ENCODE measurements at places on chromosomes 3 and 15.

- DNase-seq = no peak
Observed at GRCh38 chr3:42264399-42265058, 1.5 kb downstream of the CCK start.

DNA sequence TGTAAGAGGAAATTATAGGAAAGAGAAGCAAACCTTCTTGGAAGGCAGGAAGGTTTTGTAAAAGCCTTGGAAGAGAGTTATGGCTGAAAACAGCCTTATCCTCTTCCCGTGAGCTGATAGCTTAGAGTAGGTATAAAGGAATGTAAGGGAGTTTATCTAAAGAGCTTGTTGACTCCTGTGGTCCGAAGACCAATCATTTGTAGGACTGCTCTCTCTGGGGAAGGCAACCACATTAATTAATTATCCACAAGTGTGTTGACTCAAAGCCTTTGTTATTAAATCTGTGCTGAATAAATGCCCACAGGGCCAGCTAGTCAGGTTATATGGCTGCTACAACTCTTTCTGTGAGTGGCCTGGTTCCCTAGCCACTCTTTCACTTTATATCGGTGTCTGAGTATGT lies 452.1 kb upstream of the RASGRP1 start:
- DNase-seq = no peak

- no peak for DNase-seq
Observed at GRCh38 chr3:58323529-58324390, 8.9 kb upstream of the PXK start.

DNA sequence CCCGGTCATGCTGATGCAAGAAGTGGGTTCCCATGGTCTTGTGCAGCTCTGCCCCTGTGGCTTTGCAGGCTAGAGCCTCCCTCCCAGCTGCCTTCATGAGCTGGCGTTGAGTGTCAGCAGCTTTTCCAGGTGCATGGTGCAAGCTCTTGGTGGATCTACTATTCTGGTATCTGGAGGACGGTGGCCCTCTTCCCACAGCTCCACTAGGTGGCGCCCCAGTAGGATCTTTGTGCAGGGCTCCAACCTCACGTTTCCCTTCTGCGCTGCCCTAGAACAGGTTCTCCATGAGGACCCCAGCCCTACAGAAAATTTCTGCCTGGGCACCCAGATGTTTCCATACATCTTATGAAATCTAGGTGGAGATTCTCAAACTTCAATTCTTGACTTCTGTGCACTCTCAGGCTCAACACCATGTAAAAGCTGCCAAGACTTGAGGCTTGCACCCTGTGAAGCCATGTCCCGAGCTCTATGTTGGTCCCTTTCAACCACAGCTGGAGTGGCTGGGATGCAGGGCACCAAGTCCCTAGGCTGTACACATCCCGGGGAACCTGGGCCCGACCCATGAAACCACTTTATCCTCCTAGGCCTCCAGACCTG lies 238.4 kb upstream of the MDFIC2 start:
- peak; percentile 8 for DNase-seq

DNA sequence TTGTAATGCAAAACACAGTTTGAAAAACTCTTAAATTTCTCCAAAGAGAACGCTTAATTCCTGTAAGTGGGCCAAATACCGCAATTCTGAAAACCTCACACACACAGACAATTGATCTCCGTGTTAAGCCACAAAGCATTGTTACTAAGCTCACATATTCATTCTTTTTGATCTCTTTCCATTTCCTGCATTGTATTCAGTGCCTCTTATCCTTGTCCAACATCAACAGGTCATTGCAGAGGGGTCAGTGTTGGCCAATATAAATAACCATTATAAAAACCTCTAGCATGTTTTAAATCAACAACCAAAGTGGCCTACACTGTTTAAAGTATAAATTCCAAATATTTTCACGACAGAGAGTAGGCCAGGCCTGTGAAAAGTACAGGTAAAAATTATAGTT lies 171.1 kb downstream of the PDZRN3 start:
- DNase-seq = no peak

DNA sequence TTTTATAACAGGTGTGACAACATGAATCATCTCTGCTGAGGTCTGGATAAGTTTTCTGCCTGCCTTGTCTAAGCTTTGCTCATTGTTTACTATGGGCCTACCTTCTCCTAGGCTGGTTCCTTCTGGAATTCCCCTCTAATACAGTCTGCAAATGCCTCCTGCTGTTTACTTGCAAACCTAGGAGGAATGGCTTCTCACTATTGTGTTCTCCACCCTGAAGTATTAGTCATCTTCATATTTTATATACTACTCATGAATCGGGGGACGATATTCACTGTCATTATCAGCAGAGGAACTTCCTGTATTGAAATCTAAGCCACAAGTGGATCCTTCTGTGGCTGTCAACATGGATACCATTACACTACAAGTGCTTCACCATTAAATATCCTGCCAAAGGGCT lies 154.8 kb downstream of the PLCL2 start:
- no peak for DNase-seq

GRCh38 chr15:57680021-57680420 lies 26.5 kb upstream of the POLR2M start:
- no peak for DNase-seq

GRCh38 chr3:101643861-101644613 lies 32.9 kb downstream of the ZBTB11 start:
- no peak for DNase-seq

DNA sequence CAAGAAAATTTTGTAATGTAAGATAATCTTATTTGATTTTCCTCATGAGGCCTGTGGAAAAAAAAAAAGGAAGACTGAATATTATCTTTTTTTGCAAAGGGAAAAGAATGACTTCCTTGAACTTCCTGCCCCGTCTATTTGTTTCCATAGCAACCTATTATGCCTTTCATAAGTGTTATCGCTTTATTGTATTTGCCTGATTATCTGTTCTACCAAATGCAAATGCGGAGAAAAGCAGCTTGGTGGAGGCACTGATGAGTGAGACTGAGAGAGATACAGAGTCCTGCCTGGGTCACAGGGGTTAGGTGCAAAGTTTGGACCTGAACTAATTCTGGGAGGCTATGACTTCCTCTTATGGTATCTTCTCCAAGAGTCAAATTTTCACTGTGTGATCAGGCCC lies 334.0 kb upstream of the KCNMB2 start:
- DNase-seq = no peak

DNA sequence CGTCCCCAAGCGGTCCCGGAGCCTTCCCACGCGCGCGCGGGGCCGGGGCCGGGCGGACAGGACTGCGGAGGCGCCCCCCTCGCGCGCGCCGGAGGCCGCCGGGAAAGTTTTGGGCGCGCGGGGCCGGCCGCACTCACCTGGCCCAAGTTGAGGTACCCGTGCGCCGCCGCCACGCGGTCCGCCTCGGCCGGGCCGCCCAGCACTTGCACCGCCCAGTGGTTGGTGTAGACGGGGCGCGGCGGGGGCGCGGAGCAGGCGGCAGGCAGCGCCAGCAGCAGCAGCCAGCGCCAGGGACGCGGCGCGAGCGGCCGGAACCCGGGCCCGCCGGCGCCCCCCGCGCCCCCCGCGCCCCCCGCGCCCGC lies 289 bp downstream of the PCSK6 start:
- no peak for DNase-seq

GRCh38 chr3:27323087-27323570 lies 46.1 kb downstream of the NEK10 start:
- DNase-seq = no peak

GRCh38 chr3:62559831-62560445 lies 186.6 kb upstream of the FEZF2 start:
- DNase-seq = no peak

DNA sequence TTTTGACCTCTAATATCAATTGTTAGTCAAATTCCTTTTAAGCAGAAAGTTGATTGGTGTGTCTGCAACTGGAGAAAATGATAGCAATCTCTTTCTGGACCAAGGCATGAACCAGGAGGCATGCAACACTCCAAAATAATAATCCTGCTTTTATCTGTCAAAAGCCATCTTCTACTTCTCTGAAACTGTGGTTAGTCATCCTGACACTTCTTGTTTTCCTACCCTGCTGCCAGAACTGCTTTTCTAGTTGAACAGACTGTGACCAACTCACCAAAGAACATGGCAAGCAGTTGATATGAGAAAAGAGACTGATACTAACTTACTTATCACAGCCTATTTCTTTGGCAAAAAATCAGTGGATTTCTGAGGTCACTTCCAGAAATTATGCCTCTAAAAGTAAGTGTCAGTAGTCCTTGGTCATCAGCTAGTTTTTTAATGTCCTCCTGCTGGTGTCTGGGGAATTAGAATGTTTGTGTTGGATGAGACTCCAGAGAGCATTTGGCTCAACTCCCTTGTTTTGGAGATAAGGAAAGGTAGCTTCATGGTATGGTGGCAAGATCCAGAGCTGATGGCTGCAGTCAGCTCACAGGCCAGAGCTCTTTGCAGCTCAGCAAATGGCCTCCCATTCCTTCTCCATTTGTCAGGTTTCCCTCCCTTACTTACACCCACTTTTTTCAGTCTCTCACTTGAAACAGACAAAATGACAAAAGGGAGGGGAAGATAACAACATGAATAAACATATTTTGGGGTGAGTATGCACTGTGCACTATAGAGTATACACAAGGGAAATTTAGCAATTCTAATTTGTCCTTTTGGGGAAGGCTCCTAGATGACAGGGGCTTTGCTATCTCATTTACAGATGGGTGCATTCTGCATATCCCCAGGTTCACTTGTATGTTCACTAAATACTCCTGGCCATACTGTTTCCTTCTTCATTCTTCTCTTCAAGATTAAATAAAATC lies 7.0 kb downstream of the CRYGS start:
- no peak for DNase-seq

DNA sequence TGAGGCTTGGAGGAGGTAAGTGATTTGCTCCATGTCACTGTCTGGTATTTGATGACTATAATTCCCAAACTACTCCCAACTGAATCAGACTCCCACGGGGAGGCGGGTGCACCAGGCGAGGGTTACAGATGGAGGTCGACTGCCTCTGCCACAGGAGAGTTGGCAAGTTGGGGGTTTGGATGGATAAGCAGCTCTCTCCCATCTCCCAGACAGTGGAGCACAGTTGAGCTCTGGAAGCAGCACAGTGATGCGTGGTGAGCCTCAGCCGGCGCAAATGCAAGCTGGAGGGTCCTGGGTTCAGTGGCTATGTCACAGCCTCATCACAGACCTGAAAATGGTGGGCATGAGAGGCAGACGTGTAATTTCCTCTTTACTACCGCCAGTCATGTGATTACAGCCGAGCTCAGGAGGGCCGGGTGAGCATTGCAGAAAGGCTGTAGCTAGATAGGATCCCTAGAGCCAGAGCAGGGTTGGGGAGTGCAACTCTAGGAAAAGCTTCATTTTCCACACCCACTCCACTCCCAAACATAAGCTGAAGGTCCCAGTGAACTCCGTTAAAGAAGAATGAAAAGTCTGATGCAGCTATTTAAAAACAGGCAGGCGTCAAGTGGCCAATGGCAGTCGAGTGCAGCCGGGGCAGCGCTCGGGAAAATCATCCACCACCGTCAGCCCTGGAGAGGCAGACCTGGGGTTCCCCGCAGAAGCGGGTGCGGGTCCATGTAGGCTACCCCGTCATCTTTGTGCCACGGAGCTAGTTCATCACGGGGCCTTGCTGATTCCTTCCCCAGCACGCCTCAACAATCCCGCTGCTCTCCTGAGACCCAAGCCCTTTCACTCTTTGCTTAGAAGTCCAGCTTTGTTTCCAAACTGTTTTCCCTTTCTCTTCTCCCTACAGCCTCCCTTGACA lies 33.3 kb upstream of the VPS8 start:
- no peak for DNase-seq

GRCh38 chr3:170712336-170712735 lies 126.5 kb upstream of the SLC7A14 start:
- no peak for DNase-seq

- DNase-seq = no peak
Observed at GRCh38 chr15:78399091-78399490, 38.9 kb upstream of the IREB2 start.

- DNase-seq = no peak
Observed at GRCh38 chr3:139634111-139634635, 43.6 kb downstream of the NMNAT3 start.

- peak; percentile 8 for DNase-seq
Observed at GRCh38 chr3:112602217-112602838, 38.6 kb downstream of the CCDC80 start.

DNA sequence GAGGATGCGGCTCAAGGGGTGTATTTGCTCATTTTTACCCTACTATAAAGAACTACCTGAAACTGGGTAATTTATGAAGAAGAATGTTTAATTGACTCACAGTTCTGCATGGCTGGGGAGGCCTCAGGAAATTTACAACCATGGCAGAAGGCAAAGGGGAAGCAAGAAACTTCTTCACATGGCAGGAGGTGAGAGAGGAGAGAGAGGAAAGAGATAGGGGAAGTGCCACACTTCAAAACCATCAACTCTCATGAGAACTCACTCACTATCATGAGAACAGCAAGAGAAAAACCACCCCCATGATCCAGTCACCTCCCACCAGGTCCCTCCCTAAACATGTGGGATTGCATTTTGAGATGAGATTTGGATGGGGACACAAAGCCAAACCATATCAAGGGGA lies 192.7 kb downstream of the DIPK2A start:
- DNase-seq = no peak

- DNase-seq = no peak
Observed at GRCh38 chr3:5497497-5497896, 310.0 kb downstream of the EDEM1 start.

GRCh38 chr3:98213276-98213675 lies 46.8 kb downstream of the OR5H15 start:
- no peak for DNase-seq

DNA sequence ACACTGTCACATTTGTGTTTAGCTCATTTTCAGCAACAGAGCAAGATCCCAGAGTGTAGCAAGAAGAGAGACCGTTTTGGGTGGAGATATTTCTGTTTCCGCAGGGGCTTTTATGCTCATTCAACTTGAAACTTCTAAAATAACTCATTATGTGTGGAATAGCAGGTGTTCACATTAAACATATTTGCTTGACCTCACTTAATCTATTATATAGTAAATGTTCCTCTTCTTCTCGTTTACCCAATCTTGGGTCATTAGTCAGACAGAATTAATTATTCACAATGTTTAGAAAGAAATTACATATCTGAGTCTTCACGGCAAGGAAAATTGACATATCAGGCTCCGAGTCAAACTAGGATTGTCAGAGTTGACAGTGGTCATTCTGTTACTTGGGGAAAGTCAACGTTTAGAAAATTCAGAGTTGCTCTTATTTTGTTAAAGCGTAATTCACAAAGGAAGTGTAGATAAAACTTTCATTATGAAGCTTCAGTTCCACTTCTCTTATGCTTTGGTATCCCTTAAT lies 222.9 kb downstream of the TPRG1 start:
- peak; percentile 57 for DNase-seq

GRCh38 chr15:74845581-74845980 lies 2.6 kb upstream of the ULK3 start:
- no peak for DNase-seq

- no peak for DNase-seq
Observed at GRCh38 chr15:51494411-51495314, 127.9 kb downstream of the DMXL2 start.

GRCh38 chr3:16190704-16191103 lies 16.2 kb downstream of the GALNT15 start:
- DNase-seq = no peak
